ENCODE measurements at places on chromosomes 7 and 10.

DNA sequence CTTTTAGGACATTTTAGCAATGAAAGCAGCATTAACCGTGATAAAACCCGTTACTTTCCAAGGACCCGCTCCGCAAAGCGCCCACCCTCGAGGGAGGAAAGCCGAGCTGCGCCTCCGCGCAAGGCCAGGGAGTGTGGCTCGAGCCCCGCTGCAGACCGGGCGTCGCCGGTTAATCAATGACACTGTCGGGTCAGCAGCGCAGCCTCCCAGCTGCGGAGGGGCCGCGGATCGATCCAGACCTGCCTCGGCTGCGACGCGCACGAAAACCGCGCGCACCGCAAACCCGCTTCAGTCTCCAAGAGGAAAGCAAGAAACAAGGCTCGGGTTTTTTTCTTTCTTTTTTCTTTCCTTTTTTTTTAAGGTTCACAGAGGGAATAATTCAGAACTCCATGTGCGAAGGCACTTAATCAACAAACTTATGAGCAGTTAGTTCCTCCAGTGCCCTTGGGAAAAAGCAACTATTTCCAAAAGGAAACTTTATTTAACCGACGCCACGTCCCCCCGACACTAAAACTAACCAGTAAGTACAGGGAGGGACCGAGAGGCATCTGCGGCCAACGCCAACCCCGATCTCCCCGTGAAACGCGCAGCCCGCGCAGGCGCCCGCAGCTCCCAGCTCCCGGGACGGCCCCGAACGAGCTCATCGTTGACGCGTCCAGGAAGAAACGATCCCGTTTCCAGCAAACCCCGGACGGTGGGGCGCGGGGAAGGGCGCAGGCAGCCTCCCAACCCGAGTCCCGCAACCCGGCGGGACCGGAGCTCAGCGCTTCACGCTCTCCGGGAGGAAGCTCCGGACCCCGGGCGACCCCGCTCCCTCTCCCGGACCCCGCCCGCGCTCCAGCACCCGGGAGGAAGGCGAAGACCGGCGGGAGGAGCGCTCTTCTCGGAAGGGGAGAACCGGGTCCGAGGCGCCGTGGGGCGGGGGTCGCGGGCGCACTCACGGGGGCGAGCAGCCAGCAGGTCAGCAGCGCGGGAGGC lies 598 bp downstream of the VIPR2 start:
- DNase-seq, result no peak

- no peak for DNase-seq
These were observed 175.9 kb downstream of the CUX1 start for GRCh38 chr7:101993311-101993710.

GRCh38 chr10:17510242-17510908 lies 56.0 kb upstream of the ST8SIA6 start:
- peak; percentile 34 for DNase-seq

GRCh38 chr10:110101464-110102144 lies 93.8 kb downstream of the ADD3 start:
- no peak for DNase-seq

DNA sequence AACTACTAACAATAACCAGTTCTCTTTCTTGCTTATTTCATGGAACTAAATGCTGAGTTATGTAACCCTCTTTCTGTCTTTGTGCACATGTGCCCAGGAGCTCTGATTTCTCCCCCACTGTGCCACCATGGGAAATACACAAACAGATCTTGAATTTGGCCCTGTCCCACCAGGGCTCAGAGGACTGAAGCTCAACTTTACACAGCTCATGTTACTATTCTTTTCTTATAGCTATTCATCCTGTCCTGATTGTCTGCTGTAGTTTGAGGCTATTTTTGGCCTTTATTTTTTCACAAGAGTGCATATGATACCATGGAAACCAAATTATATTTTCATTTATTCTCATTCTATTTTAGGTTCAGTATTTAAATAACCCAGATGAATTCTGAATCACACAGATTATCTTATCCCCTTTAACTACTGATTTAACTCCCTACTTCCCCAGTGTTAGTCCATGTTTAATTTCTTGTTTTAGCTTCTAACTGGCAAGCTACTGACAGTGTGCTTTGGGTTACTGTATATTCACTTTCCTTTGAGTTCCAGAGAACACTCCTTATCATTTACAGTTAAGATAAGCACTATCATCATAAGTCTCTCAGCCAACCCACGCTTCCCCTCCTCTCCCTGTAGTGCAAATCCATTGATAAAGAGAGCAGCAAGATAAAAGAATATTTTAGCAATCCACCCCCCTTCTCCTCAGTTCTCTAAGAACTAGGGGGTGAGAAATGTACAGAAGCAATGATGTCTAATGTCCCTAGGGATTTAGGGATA lies 71.8 kb upstream of the GSDME start:
- no peak for DNase-seq

- no peak for DNase-seq
These were observed 539.5 kb downstream of the SUGCT start for GRCh38 chr7:40674316-40674715.

All from CD4-positive, alpha-beta T cell treated with Interleukin-1 beta for 1 hour (primary cell).